Left kidney (tissue), 8 donors: ENCODE measurements at places on chromosomes 1 and 21.
A peak's percentile ranks its signal among the peaks of the same experiment; 100 is the strongest.

- no peak for DNase-seq
Measured at GRCh38 chr1:227744668-227745067, 9.4 kb downstream of the SNAP47 start.

DNA sequence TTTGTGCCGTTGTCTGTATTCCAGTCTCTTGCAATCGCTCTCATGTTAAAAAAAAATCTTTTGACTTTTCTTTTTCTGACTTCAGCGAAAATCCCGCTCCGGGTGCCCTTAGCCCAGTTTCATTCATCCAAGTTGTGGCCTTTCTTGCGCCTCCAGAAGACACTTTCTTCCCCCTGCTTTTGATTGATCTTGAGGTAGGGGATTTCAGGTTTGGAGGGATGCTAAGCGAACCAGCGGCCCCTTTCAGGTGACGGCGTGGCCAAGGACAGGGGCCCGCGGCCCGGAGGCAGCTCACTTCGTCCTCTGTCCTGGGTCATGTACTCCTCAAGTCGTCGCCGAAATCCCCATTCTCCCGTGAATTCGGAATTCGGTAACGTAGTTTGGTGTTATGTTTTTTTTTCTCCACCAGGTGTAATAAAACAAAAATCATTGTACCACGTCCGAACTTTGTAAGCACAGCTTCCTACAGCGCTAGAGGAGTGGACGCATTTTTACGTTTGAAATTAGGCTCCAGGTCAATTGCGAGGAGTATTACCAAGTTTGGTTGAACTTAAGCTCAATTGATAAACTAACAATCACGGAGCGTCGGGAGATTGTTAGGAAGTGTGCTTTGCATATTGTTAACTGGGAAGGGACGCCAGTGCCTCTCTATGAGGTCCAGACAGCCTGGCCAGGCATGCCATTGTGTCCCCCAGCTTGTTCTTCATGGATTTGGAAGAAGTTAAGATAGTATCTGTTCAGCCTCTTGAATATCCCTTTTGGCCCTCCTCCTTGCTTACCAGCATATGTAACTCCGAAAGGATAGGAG lies 1.1 kb downstream of the MRPS6 start:
- DNase-seq, result no peak

DNA sequence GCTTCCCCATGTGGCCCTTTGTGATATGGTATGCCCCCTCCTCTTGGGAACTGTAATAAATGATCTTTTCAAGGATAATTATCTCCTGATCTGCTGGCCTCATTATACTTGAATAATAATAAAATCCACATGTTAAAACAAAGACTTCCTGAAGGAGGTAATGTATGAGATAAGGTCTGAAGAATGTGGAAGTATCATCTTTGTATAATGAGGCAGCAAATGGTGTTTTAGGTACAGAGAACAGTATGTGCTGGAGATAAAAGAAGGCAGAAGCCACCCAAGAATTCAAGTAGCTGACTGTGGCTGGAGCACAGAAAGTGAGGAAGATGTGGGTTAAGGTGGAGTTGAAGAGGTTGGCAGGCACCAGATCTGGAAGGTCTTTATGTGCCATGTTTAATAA lies 12.8 kb upstream of the COG2 start:
- no peak for DNase-seq

- DNase-seq, result no peak
Measured at GRCh38 chr1:8794605-8795004, 22.8 kb downstream of the RERE start.

DNA sequence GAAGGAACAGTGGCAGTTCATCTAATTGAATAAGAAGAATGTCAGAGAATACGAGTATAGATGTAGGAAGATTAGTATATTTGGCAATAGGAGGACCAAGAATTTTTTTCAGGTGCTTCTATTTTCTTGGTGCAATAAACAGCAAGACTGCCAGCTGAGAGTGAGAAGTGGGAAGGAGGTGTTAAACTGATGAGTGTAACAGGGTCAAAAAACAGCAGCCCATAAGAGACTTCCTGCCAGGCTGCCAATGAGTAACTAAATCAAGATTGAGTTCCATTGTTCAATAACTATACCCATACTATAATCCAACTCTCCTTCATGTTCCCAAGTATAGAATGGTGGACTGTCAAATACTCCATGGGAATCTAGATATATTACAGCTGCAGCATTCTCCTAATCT lies 28.7 kb downstream of the LYST start:
- DNase-seq, result no peak

DNA sequence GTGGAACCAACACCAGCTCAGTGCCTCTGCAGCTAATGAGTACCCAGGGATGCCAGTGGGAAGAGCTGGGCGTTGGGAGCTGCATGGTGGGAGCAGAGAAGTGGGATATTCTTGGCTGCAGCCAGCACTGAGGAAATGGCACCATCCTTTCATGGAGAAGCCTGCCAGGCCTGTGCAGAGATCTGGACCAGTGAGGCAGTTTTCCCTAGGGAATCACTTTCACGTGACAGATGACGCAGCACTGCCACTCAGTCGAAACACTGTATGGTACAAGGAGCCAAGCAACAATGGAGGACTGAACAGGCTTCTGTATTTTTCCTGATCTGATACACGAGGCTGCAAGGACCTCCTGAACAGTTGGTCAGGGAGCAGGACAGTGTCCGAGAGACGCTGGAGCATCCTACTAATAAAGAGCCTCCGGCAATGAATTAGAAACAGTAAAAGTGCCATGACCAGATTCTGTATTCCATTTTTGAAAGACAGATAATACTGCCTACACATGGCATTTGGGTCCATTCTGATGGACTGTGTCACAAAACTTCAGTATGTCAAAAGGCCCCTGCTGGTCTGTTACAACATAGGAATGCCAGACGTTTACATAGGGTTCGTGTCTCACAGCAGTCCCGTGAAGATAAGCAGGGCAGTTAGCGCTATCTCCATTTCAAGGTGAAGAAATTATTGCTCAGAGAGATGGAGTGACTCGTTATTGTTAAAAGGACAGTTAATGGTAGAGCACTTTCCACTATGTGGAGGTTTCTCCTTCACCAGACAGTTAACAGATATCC lies 44.0 kb upstream of the LMO4 start:
- DNase-seq, result no peak

- no peak for DNase-seq
Measured at GRCh38 chr1:159939678-159940002, 5.8 kb downstream of the IGSF9 start.

DNA sequence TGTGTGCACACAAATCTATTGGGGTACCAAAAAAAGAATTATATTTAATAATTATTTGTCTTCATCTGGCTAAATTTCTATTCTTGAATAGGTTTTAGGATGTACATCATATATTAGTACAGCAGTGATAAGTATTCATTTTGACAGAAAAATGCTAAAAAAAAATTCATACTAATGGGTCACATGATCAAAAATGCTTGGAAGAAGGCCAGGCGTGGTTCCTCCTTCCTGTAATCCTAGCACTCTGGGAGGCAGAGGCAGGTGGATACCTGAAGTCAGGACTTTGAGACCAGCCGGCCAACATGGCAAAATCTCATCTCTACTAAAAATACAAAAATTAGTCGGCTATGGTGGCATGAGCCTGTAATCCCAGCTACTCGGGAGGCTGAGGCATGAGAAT lies 26.9 kb upstream of the PTGFRN start:
- DNase-seq, result no peak

DNA sequence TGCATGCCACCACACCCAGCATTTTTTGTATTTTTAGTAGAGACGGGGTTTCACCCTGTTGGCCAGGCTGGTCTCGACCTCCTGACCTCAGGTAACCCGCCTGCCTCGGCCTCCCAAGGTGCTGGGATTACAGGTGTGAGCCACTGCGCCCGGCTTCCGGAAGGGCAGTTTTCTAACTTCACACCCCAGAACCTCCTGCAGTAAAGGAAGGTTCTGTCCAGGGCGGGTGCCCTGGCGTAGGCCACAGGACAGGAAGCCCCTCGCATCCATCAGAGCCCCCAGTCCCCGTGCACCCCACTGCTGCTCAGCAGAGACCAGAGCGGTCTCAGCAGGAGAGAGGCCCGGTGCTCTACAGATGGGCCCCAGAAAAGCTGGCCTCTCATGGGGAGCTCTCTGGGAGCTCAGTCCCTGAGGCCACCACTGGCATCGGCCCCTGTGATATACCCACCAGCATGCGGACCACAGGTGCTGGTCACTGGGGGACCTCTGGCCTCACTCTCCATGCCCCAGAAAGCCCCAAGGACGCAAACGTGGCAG lies 4.1 kb upstream of the DNMT3L start:
- DNase-seq, result no peak

- DNase-seq, result no peak
Measured at GRCh38 chr1:168483539-168483938, 60.3 kb downstream of the XCL2 start.

DNA sequence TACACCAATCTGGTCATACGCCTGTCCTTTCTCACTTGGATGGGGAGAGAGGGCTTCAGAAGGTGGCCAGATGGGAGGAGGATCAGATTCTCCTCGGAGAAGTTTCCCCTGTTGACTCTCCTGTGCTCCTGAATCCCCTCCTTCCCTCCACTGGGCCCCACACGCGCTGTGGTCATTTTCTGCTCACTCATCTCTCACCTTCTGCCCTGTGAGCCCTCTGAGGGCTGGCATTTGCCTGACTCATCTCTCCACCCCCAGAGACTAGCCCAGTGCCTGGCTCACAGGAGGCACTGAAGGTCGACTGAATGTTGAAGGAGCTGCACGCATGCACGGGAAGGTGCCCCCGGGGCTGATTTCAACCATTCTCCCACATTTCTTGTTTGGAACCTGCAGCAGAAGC lies 14.2 kb downstream of the ABCA4 start:
- no peak for DNase-seq

- no peak for DNase-seq
Measured at GRCh38 chr1:34970220-34970735, 14.9 kb downstream of the TMEM35B start.

- peak; percentile 75 for DNase-seq
Measured at GRCh38 chr1:81670286-81670685, 130.4 kb upstream of the ADGRL2 start.

GRCh38 chr1:17654519-17654918 lies 100.6 kb upstream of the ACTL8 start:
- no peak for DNase-seq

- DNase-seq, result no peak
Measured at GRCh38 chr1:115194506-115194905, 105.2 kb upstream of the TSPAN2 start.

GRCh38 chr1:25699500-25700143 lies 83.0 kb downstream of the MAN1C1 start:
- DNase-seq, result peak; percentile 35

DNA sequence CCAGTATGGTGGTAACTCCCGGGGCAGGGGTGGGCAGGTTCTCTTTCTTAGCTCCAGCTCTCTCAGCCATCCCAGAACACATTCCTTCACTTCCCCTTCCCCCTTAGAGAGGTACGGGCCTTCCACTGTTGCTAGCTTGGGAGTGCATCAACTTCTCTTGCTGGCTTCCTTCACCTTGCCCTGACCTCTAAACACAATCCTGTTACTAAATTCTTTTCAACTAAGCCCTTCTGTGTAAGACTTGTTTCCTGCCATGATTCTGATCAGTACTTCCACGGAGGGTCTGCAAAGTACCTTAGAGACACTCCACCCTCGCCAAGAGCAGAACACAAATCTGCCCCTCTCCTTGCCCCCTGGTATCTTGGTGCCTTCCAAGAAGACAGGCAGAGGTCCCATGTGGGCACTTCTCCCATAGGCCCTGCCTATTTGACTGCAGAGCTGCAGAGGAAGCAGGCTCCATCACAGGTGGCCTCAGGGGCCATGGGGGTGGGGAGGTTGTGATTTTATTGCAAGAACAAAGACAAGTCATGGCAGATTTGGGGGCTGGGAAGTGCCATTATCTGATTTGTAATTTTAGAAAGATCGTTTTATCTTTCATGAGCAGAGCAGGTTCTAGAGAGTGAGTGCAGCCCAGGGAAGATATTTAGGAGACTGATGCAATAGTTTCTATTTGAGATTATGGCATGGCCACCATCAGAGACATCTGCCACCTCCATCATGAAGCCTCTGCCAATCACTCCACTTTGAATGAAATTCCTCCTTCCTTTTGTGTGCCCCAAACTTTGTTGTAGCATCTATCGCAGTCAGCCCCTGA lies 182.5 kb upstream of the JUN start:
- no peak for DNase-seq
